Stimulated activated CD8-positive, alpha-beta memory T cell treated with anti-CD3 and anti-CD28 coated beads, Interleukin-4, amount 100 ng/mL, for 24 hours (primary cell): ENCODE measurements at places on chromosomes 3 and 15.

GRCh38 chr15:82554351-82554750 is 14.1 kb upstream of the RPS17 start:
- no peak for DNase-seq

- no peak for DNase-seq
Measured at GRCh38 chr15:31403606-31404005, 77.0 kb downstream of the KLF13 start.

- no peak for DNase-seq
Measured at GRCh38 chr15:71811036-71811736, 832 bp downstream of the NR2E3 start.

- DNase-seq, result no peak
Measured at GRCh38 chr15:27563765-27564370, 535.2 kb downstream of the OCA2 start.

- no peak for DNase-seq
Measured at GRCh38 chr3:72418244-72418643, 430.0 kb downstream of the SHQ1 start.

- no peak for DNase-seq
Measured at GRCh38 chr3:115691964-115692363, 68.7 kb downstream of the GAP43 start.

- DNase-seq, result no peak
Measured at GRCh38 chr3:169659096-169659819, 4.3 kb downstream of the MECOM start.

- DNase-seq, result no peak
Measured at GRCh38 chr15:68852461-68852860, 31.8 kb upstream of the ANP32A start.

- DNase-seq, result no peak
Measured at GRCh38 chr15:60001610-60002527, 2.2 kb upstream of the FOXB1 start.

- DNase-seq, result no peak
Measured at GRCh38 chr3:10444511-10444910, 60.9 kb downstream of the ATP2B2 start.
